ENCODE measurements at places on chromosomes 3 and 15.

GRCh38 chr3:154120961-154121700, at the start of gene ARHGEF26:
TSS of gene ARHGEF26 (plus strand) at chr3:154121390. CDS start at chr3:154121993, 603 bp downstream.
- DNase-seq: peak; percentile 90

DNA sequence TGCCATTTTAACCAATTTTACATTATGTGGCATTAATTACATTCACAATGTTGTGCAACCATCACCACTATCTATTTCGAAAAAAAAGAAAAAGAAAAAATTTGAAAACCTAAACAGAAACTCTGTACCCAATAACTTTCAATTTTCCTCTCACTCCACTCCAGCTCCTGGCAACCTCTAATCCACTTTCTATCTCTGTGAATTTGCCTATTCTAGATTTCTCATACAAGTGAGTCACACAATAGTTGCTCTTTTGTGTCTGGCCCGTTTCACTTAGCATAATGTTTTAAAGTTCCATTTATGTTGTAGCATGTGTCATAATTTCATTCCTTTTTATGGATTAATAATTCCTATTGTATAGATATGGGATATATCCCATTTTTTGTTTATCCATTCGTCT, 53.3 kb upstream of the TBC1D5 start:
- DNase-seq: no peak

DNA sequence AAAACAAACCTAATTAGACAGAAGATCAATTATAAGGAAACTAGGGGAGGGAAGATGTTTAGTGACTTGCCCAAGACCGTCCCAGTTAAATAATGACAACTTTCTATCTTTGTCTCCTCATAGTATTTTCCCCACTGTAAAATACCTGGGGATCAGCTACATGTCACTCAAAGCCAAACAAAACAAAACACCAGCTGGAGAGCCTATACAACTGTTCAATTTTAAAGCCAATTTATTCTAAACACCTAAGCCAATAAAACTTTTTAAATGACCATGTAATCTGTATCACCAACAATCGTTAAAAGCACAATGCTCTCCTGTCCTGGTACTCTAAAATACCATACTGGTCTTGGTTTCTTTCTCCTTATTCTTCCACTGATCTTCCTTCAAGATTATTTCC, 168.4 kb downstream of the STAG1 start:
- no peak for DNase-seq

DNA sequence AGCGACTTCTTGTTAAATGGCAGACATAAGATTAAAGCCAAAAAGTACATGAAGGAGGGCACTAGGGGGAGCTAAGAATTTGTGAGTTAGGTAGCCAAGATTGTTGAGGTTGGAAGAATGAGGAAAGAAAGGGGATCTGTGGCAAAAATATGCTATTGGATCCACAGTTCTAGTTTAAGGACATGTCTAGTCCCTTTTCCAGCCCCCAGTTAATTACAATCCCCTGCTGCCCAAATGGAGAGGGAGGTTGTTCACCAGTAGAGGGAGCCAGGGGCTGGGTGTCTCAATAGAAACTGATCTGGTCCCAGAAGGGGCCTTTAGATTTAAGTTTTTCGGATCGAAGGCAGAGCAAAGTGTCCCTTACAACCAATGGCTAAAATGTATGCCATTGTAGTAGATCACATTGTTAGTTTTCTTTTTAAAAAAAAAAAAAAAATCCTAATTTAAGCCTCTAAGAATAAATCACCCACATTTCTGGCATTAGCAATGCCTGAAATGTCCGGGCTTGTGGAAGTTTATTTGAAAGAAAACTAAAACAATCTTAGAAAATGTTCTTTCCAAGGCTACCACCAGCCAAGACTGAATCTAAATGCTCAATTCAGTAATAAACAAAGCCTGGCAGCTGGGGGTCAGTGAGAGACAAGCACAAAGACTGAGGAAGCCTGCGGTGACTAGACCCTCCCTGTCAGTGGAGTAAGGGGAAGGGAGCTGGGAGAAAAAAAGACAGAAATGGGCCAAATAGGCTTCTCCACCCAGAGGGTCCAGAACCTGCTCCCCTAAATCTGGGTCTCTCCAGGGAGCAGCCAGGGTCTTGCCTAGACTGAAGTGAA, 7.1 kb downstream of the COL8A1 start:
- no peak for DNase-seq

DNA sequence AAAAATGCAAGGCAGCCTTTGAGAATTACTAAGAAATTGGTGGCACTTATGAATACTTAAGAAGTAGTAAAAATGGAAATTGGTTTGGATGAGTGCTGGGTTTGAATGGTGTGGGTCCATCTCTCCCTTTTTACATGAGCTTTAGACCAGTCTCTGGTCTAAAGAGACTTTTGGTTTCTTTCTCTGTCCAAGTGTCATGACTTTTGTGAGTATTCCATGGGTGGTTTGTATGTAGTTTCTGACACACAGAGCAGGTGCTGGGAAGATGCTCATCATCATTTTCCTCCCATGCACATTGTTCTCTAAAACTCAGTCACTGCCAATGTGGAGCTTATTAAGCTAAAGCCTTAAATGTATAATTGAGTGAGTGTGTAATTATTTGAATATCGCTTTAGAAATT, 63.5 kb downstream of the KAT2B start:
- no peak for DNase-seq

GRCh38 chr3:8757551-8758518, 11.6 kb downstream of the OXTR start:
- no peak for DNase-seq

DNA sequence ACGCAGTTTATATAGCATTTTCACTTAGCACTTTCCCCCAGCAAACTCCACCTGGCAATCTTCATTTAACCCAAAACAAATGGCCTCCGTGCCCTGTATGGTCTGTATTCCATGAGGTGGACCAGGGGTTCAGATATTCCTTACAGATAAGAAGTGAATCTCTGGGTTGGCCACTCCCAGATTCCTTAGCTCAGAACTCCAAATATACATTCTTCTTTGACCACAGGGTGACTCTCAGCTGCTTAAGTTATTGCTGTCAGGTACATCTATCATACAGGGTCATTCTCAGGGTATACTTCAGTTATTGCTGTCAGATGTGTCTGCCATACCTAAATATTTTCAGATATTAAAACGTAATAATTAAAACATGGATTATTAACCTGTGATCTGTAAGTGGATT, 229.8 kb downstream of the TBL1XR1 start:
- DNase-seq: no peak

GRCh38 chr3:46127503-46127902, 80.6 kb downstream of the CCR1 start:
- no peak for DNase-seq

- DNase-seq: no peak
Measured at GRCh38 chr15:35381328-35381727, 164.6 kb downstream of the DPH6 start.

DNA sequence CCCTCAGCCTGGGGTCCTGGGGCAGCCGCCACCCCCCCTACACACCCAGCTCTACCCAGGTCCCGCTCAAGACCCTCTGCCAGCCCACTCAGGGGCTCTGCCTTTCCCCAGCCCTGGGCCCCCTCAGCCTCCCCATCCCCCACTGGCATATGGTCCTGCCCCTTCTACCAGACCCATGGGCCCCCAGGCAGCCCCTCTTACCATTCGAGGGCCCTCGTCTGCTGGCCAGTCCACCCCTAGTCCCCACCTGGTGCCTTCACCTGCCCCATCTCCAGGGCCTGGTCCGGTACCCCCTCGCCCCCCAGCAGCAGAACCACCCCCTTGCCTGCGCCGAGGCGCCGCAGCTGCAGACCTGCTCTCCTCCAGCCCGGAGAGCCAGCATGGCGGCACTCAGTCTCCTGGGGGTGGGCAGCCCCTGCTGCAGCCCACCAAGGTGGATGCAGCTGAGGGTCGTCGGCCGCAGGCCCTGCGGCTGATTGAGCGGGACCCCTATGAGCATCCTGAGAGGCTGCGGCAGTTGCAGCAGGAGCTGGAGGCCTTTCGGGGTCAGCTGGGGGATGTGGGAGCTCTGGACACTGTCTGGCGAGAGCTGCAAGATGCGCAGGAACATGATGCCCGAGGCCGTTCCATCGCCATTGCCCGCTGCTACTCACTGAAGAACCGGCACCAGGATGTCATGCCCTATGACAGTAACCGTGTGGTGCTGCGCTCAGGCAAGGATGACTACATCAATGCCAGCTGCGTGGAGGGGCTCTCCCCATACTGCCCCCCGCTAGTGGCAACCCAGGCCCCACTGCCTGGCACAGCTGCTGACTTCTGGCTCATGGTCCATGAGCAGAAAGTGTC, 30.2 kb downstream of the PTPN23 start:
- no peak for DNase-seq

DNA sequence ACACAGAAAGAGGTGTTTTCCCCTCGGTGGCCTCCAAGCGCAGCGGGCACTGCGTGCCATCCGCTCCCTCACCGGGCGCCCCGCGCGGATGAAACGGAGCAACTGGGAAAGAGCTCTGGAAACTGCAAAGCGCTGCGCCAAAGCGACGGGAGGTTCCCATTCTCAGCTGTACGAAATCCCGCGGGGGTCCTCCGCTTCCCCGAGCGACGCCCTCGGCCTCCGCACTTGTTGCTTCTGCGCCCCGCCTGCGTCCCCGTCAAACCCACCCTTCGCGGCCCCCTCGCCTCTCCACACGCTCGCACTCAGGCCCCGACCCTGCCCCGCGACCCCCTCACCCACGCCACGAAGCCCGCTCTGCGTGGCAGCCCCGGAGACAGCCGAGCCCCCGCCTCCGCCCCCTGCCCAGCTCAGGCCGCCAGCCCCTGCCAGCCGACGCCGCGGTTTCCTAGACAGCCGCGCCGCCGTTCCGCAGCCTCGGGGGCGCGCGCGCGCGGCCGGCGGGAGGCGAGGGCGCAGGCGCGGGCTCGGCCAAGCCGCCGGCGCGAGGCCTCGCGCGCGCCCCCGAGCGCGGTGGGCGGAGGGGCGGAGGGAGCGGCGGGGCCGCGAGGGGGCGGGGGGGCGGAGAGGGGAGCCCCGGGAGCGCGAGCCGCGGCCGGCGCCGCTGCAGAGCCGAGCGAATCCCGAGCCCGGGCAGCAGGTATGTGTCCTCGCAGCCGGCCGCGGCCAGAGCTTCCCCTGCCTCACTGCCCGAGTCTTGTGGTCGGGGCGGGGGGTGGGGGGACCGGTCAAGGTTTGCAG, at the start of gene TMEM266:
TSS of gene TMEM266 (plus strand) at position 666 of the 798 bp plus-strand sequence. CDS start 74,279 bp downstream, outside the sequence.
- DNase-seq: peak; percentile 53

- no peak for DNase-seq
Measured at GRCh38 chr3:175297216-175297615, 438.1 kb downstream of the NAALADL2 start.

GRCh38 chr3:140941090-140941433, 574 bp upstream of the SLC25A36 start:
- DNase-seq: no peak

DNA sequence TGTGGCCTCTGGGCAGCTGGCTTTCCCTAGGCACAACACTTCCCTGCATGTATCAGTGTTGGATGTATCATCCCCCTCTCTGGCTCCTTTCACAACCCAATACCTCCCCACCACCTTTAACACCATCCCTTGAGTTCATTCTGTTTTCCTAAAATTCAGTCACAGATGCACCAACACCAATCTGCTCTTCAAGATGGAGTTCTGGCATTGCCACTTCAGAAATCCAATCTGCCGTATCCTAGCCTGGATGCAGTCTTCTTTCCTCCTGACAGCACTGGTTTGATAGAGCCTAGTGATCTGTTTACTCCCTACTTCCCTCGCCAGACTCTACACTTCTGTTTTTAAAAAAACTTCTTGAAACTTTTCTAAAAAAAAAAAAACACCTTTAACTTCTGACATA, 21.7 kb downstream of the PXYLP1 start:
- DNase-seq: no peak

DNA sequence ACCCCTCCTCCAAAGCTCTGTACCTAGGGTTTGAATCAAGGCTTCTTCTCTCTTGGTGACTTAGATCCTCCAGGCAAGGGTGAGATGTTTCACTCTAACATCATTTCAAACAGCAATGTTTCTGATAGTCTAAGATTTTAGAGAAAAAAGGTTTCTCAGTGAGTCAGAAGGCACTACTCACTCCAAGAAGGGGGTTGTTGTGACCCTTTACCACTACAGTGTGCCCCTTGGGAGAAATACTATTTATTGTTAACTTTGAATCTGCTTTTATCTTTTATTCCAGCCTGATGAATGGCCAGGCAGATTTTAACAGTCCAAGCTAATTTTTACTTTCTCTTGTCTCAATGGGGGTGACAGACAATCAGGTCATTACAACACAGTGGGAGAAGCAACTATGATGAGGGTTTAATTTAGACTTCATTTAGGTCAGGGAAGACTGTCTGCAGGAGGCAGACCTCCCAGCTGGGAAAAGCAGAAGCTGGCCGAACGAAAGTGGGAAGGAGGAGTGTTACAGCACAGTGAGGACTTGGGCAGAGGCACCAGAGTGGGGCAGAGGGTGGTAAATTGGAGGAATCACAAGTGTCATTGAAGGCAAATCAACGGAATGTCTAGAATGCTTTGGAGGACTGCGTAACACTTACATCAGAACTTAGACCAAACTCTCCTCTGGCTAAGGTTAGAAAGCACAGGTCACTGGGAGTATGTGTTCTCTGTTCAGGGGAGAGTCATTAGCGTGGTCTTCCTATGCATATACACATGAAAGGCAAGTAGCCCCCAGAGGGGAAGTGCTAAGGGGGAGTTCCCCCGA, 21.2 kb downstream of the ZNF860 start:
- DNase-seq: no peak

DNA sequence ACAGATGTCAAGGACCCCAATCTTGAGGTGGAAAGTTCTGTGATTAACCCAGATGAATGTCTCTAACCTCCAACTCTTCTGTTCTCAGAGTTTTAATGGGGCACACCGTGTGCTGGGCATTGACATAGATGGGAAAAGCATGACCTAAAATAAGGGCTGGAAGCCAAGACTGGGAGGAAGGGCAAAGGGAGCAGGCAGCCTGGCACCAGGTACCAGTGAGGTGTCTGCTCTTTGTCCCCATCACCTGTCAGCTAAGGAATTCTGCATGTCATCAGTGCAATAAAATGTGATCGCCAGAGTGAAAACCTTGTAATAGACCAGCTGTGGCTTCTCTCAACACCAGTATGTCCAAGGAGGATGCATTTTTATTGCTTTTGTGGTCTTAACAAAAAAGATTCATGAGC, 143.5 kb upstream of the TPM1 start:
- DNase-seq: peak; percentile 63

DNA sequence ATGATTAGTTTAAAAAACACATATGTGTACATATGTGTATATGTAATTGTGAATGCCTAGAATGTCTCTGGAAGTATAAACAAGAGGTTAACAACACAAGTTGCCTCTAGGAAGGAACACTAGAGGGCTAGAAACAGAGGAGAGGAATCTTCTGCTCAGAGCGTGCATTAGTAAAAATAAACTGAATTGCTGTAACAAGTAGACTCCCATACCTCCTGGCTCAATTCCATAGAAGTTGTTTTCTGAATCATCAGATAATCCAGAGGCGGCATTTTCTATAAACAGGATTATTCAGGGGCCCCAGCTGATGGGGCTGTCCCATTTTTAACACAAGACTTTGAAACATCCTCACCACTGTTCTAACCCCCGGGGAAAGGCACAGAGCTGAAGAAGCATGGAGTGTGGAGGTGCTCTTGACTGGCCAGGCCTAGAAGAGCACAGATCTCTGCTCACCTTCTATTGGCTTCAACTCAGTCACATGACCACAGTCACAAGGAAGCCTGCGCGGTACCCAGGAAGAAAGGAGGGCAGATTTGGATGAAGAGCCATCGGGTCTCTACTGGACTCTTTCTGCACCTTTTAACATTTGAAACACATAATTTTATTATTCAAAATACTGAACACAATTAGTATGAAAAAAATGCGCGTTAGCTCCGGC, 145.7 kb downstream of the TLE3 start:
- DNase-seq: no peak
